Nephron progenitor cell (in vitro differentiated cells): ENCODE measurements at places on chromosomes 7 and 10.
A peak's percentile ranks its signal among the peaks of the same experiment; 100 is the strongest.

GRCh38 chr7:41612386-41612785 is 90.5 kb downstream of the INHBA start:
- DNase-seq = no peak

- no peak for DNase-seq
These were observed 266.1 kb upstream of the KLF6 start for GRCh38 chr10:4051011-4051640.

DNA sequence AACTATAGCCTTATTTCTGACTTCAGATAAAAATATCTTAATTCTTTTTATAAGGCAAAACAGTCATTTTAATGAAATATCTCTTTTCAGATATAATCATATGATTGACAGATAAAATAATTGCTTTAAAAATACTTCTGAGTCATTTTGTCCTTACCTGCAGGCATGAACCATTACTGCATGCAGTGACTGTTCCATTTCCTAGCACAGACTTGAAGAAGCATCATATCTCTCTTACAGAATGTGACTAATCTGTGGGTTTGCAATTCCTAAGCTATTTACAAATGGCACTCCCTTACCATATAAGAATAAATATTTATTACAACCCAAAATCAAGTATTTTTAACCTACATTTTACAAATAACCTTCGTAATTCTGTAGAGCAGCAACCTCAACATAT is 120.7 kb downstream of the SRPK2 start:
- no peak for DNase-seq

DNA sequence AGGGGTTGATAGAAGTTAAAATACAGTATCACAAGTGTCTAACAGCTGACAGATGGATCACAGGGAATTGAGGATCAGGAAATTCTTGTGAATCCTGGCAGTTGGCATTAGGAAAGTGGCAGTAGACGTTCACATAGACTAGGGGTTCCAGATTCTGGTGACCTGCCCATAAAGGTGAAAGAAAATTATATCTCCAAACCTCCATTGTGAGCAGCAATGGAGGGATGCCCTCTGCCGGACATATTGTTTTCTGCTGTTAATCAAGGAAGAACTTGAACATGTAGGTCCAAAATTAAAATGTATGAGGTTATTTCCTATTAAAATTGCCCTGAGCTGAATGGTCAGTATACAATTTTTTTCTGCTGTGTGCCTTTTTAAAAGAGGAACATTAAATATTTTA is 5.1 kb downstream of the NME8 start:
- DNase-seq = peak; percentile 10

DNA sequence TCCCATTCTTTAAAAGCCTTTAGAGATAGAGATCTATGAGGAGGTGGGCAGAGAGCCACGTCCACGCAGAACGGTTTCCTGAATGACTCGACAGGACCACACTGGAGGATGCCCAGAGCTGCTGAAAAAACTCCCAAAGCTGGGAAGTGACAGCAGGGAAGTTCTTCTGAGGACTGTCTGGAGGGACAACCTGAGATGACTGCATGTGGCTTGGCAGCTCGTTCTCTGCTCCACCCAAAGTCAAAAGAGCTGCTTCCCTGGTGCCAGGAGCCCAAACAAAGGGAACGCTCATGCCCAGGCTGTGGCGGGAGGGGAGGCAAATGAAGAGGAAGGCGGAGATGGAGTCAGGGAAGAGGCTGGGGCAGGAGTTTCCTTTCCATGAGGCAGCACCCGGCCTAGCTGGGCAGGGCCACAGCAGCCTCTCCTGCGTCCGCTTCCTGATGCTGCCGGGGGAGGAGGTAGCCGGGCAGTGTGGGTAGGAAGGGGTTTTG is 95.4 kb downstream of the CCDC3 start:
- no peak for DNase-seq

GRCh38 chr10:35035606-35036005 is 54.5 kb downstream of the CUL2 start:
- DNase-seq = no peak

GRCh38 chr10:12822893-12823170 is 178.7 kb downstream of the CCDC3 start:
- DNase-seq = no peak

GRCh38 chr7:138008588-138009349 is 6.9 kb upstream of the CREB3L2 start:
- DNase-seq = peak; percentile 33

- no peak for DNase-seq
These were observed 429.1 kb downstream of the ACTR3B start for GRCh38 chr7:153188630-153189029.
